ENCODE measurements at places on chromosomes 5 and 9.

- DNase-seq, result no peak
These were observed 394.0 kb upstream of the KLF4 start for GRCh38 chr9:107883496-107884124.

DNA sequence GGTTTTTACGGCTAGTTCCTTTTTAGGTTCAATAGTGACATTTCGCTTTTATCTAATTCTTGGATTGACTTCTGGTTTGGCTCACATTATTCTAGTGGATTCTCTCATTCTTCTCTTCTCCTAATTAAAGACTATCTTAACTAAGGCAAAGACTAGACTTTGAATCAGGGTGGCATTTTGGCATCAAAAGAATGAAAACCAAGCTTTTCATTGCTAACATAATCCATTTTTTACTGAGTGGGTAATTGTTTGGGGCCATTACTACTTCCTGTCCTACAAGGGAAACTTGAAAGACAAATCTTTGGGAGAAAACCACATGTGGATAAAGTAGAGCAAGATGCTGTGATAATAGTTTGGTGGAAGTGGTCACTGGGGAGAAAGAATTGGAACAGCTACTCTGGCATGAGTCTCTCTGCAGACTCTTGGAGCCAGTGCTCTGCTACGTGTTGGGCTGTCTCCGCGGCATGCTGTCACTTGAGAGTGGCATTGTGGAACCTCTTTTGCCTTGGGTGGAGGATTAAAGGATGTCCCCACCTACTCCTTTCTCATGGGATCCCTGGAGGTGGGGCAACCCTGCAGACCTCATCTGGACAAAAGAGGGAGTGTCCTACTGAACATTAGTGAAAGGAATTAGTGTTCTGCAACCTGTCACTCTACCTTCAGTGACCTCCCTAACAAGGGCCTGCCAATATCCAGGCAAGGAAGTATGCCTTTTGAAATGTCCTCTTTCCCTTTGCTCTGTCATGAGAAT lies 280.4 kb downstream of the PSAT1 start:
- DNase-seq, result no peak

DNA sequence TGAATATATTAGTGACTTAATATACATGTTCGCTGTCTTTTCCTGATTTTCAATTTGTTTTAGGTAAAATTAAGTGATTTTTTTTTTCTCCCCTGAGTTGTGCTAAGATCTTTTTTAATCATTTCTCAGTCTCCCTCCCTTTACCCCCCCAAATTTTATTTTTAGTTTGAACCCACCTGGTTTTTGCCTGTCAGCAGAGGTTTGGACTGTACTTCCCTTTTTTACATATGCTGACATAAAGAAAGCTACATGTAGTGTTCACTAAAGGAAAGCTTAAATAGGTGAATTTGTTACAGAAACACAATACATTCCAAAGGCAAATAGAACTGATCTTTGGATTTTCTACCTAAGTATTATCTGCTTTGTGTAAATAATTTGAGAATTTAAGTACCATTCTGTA lies 82.2 kb downstream of the IPO11 start:
- DNase-seq, result no peak

DNA sequence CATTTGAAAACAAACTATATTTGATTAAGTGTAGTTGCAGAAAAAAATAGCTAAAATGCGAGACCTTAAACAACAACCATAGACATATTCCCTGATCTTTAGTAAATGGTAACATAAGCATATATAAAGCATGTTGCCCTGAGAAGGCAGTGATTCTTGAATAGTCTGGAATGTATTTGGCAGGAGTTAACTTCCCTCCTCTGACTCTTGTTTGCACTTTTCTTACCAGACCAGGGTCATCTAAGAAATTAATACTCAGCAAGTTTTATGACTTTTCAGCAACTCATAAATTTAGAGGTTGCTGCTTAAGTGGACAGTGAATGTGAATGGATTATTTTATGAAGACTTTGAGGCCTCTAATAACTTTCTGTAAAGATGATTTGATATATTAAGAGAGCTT lies 55.3 kb upstream of the NUDT12 start:
- no peak for DNase-seq

DNA sequence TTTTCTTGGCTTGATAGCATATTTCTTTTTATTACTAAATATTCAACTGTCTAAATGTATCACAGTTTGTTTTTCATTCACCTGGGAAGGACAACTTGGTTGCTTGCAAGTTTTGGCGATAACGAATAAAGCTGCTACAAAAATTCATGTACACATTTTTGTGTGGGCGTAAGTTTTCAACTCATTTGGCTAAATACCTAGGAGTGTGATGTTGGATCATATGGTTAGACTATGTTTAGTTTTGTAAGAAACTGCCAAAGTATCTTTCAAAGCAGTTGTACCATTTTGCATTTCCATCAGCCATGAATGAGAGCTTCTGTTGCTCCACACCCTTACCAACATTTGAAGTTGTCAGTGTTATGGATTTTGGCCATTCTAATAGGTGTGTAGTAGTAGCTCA lies 428.0 kb downstream of the ACTL7B start:
- DNase-seq, result no peak

DNA sequence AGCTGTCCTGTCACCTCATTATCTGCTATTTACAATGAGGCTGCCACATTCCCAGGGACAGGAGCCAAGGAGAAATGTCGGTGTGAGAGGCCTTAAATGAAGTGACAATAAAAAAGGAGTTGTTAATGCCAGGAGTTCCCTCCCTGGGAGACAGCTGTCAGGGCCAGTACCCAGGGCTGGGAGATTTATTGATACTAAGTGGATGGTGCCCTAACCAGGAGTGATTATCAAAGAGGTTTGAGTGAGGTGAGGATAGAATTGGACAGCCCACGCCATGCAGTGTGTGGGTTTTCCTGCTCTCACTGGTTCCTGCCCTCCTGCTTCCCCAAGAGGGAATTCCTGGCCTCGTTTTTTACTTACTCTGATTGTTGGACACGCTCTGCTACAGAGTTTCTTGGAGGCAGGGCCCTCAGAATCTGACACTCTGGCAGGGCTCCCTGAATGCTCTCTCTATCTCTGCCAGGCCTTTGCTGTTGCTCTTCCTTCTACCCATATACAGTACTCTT lies 150.8 kb downstream of the GRIA1 start:
- no peak for DNase-seq

DNA sequence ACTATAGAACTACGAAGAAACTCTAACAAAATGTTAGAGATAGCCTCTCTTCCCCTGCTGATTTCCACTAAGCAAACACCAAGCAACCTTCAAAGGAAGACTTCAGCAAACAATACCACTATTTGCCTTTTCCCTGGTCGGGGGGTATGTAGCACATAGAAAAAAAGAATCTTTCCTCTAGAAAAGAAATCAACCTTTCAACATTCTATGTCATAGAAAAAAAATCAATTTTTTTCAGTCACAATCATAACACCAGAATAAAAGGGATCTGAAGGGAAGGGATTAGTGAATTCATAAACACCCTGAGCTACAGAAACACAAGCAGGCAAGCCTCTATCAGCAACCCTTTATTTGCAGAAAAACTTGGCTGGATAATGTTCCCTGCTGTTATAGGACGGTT lies 15.3 kb downstream of the ABCA1 start:
- DNase-seq, result no peak

- no peak for DNase-seq
These were observed 10.8 kb upstream of the SLC9A3 start for GRCh38 chr5:534743-535671.

- DNase-seq, result no peak
These were observed 16.9 kb upstream of the FER start for GRCh38 chr5:108730617-108731340.

- DNase-seq, result no peak
These were observed 498.8 kb downstream of the KIF4B start for GRCh38 chr5:155512329-155512728.

GRCh38 chr5:136087961-136088871 lies 44.4 kb upstream of the SMAD5 start:
- DNase-seq, result no peak

- DNase-seq, result no peak
These were observed 4.3 kb upstream of the ZNF510 start for GRCh38 chr9:96782235-96782634.

DNA sequence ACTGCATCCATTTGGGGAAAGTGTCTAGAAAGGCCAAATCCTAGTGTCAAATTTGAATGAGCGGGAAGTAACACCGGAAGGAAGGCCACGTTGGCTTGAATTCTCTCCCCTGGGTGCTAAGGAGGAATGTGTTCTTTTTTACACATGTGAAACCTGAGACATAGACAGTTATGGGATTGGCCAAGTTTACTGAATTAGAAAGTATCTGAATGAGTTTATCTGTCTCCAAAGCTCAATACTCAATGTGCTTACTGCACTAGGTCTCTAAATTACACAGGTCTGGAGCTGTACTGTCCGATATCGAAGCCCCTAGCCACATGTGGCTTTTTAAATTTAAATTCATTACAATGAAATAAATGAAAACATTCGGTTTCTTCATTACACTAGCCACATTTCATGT lies 6.0 kb downstream of the DMRT1 start:
- DNase-seq, result no peak

GRCh38 chr9:108567571-108567970 lies 288.2 kb downstream of the ACTL7B start:
- no peak for DNase-seq

DNA sequence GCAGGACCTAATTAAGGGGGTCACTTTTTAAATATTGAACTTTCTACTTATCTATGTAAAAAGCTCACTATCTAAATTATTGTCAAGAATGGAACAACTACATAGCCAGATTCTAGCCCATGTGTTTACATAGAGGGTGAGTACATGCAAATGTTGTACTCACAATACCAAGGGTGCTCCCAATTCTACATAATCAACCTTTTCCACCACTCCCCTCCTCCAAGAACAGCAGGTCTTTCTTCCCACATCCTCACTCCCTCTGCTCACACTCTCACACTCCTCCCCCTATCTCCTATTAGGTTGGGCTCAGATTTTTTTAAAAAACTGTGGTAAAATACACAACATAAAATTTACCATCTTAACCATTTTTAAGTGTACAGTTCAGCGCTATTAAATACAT lies 325.4 kb downstream of the ARL15 start:
- DNase-seq, result no peak

DNA sequence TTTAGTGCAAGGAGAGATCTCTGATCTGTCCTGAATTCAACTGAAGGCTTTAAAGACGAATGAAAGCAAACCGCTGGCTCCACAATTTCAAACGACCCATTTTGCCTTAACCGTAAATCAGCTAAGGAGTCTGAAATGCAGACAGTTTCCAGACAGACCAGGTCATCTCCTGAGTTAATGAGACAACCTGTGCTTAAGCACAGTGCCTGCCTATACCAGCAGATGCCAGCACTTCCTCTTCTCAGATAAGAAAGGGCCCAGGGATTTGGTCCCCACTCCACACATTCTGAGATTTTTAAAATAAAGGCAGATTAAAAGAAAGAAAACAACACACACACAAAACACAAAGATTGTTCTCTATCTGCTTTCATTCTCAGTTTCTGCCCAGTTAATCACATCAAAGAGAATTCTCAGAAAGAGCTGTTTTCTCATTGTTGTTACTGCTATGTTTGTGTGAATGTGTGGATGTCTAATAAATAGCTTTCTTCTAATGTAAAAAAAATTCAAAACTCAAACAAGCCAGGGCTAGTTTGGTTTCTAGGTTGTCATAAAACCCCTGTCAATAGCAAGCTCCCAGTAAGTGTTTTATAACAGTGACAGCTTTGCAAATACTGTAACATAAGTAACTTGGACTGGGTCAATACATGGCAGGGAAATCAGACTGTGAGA lies 157.7 kb upstream of the SLC24A2 start:
- DNase-seq, result no peak

- no peak for DNase-seq
These were observed 101.9 kb upstream of the PARP8 start for GRCh38 chr5:50564558-50564957.

DNA sequence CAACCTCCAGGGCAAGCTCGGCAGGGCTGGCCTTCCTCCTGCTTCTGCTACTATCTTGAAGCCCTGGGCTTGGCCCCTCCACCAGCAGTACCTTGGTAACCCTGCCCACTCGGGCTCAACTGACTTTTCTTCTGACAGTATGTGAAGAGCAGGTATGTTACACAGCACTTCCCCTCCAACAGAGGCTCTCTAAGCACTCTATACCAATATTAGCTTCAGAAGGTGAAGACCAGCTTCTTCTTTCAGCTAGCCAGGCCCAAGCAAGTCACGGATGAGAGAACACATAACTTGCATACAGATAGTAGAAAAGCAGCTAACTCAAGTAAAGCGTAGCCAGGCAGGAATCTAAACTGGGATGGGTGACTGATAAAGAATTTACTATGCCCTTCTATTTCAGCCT lies 64.3 kb downstream of the FEM1C start:
- no peak for DNase-seq

DNA sequence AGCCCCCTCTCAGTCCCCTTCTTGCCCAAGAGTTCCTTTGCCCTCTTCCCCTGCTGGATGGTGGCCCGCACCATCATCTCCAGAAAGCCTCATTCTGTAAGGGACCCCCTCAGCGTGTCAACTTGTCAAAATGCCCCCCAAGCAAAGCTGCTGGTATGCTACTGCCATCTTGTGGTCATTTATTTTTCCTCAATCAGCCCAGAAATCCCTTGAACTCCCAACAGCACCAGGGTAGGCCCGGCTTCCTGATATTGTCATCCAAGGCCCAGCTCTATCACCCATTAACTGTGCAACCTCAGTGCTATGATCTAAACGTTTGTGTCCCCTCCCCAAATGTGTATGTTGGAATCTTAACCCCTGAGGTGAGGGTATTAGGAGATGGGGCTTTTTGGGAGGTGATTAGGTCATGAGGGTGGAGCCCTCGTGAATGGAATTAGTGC lies 53.2 kb upstream of the FBXW11 start:
- DNase-seq, result no peak

GRCh38 chr9:115794921-115795475 lies 358.6 kb upstream of the PAPPA start:
- DNase-seq, result no peak

DNA sequence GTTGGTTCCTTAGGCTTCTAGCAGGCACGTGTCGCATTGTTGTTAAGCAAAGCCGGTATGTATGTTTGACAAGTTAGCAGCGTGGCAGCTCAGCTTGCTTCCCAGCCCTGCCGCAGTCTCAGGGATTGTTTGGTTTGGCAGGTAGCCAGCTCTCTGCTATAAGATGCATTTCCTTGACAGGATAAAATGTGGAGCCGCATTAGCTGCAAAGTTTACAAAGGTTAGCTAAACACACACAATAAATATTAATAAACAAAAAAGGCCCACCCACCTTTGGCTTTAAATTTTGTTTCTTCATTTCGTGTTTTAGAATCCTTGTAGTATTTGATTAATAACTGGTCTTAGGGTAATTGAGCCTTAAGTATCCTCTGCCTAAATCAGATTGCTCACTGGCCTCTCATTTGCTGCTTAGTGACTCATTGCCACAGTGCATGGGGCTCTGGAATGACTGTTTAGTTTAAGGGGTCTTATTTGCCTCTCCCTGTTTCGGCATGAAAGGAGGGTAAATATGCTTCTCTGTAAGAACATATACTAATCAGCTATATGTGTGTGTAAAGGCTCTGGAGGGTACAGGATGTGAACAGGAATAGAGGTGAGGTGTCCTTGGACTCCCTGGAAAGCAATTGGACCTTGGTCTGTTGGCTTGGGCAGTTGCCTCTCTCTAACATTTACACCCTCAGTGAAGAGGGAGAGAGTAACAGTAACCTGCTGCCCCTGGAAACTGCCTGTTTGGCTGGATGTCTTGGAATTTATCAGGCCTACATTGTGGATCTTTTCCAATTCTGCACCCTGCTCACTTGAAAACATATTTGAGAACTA lies 122.0 kb downstream of the GDNF start:
- DNase-seq, result no peak

GRCh38 chr9:129430940-129431643 lies 189.8 kb downstream of the C9orf50 start:
- no peak for DNase-seq

- no peak for DNase-seq
These were observed 1938.7 kb upstream of the NUDT12 start for GRCh38 chr5:105501315-105501714.

- no peak for DNase-seq
These were observed 102.2 kb upstream of the GNA14 start for GRCh38 chr9:77750284-77750683.
